Lower lobe of right lung (tissue), 2 donors: ENCODE measurements at places on chromosomes 2 and 18. TPM values are rescaled to one million over a fixed set of nuclear protein-coding genes. Genes with fewer than 3 reads are reported as not detected.

TEKT4 gene
- total RNA-seq, result 3.4 TPM

PPP4R1 gene
- 114 TPM for total RNA-seq

IGFBP2 gene
- total RNA-seq, result 37.7 TPM

ZNF397 gene
- 33.1 TPM for total RNA-seq

CCDC93 gene
- total RNA-seq, result 47.3 TPM

IGFBP5 gene
- 145 TPM for total RNA-seq

MOGAT1 gene
- total RNA-seq, result 3.2 TPM

CAD gene
- total RNA-seq, result 28.8 TPM

TRAK2 gene
- 66.5 TPM for total RNA-seq

MC4R gene
- total RNA-seq, result 0.35 TPM

AQP12B gene
- total RNA-seq, result not detected

SNTG2 gene
- 1.4 TPM for total RNA-seq

NEU4 gene
- total RNA-seq, result not detected

MATN3 gene
- total RNA-seq, result 8.1 TPM

DNA sequence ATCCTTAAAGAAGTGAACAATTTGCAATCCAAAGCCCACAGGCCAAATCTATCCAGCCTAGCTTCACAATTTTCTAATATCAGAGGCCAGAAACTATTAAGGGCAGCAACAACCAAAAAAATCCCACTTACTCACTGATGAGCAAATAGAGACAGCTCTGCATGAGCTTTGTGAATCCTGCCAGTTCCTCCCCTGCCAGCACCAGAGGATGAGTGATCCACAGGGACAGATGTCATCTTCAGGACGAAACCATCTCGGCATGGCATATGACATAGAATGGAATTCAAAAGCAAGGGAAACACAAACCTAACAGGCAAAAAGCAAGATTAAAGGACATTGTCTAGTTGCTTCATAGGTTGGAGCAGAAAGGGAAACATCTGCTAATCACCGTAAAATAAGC is 2.2 kb upstream of the DSC2 start:
- H3K4me3 ChIP-seq, result no peak overlapping the region
- no peaks in the 10 kb centered on the region for H3K4me1 ChIP-seq
- no peak overlapping the region for H3K27ac ChIP-seq
- no peak for DNase-seq

DNA sequence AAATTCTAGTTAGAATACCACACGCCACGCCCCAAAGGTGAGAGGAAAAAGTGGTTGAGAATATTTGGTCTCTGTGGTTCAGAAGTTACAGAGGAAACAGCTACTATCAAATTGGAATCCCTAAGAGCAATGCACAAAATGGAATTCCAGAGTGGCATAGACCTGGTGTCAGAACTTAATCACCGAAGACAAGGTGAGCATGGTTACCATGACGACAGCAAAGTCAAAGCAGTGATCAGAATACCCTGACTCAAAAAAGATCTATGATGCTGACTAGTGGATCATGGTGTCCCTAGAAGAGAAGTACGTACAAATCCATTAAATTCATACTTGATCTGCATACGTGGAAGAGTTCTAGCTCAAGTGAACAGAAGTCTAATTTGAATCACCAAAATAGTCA is 14.5 kb downstream of the LRRTM4 start:
- H3K4me3 ChIP-seq, result no peak overlapping the region
- no peak overlapping the region for H3K27ac ChIP-seq
- H3K36me3 ChIP-seq, result no peaks in the 10 kb centered on the region

DNA sequence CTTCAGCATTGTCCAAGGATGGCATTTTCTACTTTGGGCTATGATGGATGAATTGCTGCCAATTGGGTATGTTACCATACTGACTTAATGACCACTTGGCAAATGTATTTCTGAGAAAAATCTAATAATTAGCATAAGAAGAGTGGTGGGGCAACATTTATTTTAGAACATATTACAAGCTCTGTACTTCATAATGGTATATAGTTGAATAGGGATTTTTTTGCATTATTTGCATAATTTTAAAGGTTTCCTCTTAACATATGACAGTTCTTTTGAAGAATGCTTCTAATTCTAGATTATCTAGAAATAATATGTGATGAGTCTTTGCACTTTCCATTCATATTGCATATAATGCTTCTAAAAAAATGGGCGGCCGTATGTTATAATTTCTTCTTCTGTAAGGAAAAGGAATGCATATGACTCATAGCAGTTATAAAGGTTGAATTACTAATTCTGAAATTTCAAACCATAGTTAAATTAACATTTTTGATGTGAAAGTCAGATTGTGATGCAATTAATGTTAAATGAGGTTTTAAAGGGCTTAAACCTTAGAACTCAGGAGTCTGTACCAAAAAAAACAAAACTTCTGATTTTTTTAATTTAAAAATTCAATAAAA is 1652.3 kb upstream of the SLC39A10 start:
- H3K4me3 ChIP-seq, result no peak overlapping the region
- no peak overlapping the region for H3K27ac ChIP-seq
- H3K27me3 ChIP-seq, result no peaks in the 10 kb centered on the region
- no peak for DNase-seq

- no peaks in the 10 kb centered on the region for H3K36me3 ChIP-seq
- DNase-seq, result no peak
- H3K4me3 ChIP-seq, result no peak overlapping the region
- H3K27me3 ChIP-seq, result no peaks in the 10 kb centered on the region
- no peaks in the 10 kb centered on the region for H3K4me1 ChIP-seq
Measured at GRCh38 chr2:171598713-171599319, 76.5 kb downstream of the CYBRD1 start.

DNA sequence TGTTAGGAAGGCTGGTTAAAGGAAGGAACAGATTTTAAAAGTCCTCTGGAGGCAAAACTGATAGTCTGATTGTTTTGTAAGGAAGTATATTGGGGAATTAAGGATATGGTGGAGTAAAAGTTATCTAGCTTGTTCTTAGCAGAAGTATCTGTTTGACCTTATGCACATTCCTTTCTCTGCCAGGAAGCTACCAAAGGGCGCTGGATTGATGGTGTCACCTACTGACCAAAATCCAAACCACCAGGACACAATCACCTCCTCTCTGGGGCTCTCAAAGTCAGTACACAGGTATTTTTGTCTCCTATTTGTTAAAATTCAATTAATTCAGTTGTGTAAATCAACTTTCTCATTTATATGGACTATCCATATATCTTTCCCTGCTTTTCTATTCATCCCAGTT is 484.5 kb downstream of the NUP35 start:
- no peaks in the 10 kb centered on the region for H3K36me3 ChIP-seq
- no peak for DNase-seq

GRCh38 chr2:129876541-129876940 is 102.9 kb upstream of the RAB6C start:
- H3K36me3 ChIP-seq, result no peaks in the 10 kb centered on the region
- no peak for DNase-seq
- no peaks in the 10 kb centered on the region for H3K27me3 ChIP-seq

- no peaks in the 10 kb centered on the region for H3K36me3 ChIP-seq
- peaks cover 5% of the 10 kb centered on the region for H3K27me3 ChIP-seq
- no peak overlapping the region for H3K27ac ChIP-seq
- DNase-seq, result no peak
- peaks cover 12% of the 10 kb centered on the region for H3K4me1 ChIP-seq
Measured at GRCh38 chr2:224444021-224444420, 42.1 kb upstream of the FAM124B start.

DNA sequence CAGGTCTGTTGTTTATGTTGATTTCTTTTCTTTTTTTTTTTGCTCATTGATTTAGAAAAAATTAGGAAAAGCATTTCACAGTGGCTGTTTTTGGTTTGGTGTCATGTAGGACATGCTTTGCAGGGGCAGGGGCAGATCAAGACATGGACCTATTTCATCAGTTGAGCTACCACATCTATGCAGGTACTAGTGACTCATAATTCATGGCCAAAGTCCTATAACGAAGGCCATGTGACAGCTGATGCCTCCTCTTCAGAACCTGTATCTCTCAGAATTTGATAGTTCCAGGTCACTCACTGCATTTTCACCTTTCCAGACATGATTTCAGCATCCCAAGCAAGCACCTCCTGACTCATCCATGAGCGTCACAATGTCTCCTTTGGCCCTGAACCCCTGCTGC is 195.8 kb downstream of the ALK start:
- no peaks in the 10 kb centered on the region for H3K36me3 ChIP-seq
- H3K27me3 ChIP-seq, result no peaks in the 10 kb centered on the region
- H3K27ac ChIP-seq, result no peak overlapping the region
- H3K4me3 ChIP-seq, result no peak overlapping the region

DNA sequence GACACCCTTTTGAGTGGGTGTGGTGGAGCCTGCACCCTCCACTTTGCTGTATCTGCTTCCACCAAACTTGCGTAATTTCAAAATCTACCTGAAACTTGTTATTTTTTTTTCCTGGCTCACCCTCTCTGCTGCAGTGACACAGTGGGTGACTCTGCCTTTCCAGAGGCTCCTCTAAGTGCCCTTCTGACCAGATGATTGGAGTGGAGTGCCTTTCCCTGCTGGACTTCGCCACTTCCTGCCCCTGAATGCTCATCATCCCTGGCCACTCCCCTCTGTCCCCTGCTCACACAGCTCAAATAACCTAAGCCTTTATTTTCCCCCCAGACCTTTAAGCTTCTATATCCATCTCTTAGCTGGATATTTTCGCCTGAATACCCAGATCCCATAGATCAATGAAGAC is 777.5 kb upstream of the ID2 start:
- DNase-seq, result no peak
- no peaks in the 10 kb centered on the region for H3K4me1 ChIP-seq
- no peaks in the 10 kb centered on the region for H3K27me3 ChIP-seq
- H3K36me3 ChIP-seq, result no peaks in the 10 kb centered on the region
- no peak overlapping the region for H3K27ac ChIP-seq

- no peak overlapping the region for H3K27ac ChIP-seq
- no peak for DNase-seq
- H3K4me1 ChIP-seq, result peaks cover 39% of the 10 kb centered on the region
- H3K4me3 ChIP-seq, result no peak overlapping the region
- no peaks in the 10 kb centered on the region for H3K27me3 ChIP-seq
- H3K36me3 ChIP-seq, result peaks cover 42% of the 10 kb centered on the region
Measured at GRCh38 chr2:207763303-207763917, 6.3 kb downstream of the FZD5 start.

- DNase-seq, result no peak
- no peaks in the 10 kb centered on the region for H3K36me3 ChIP-seq
- no peaks in the 10 kb centered on the region for H3K27me3 ChIP-seq
- H3K4me3 ChIP-seq, result no peak overlapping the region
- H3K27ac ChIP-seq, result no peak overlapping the region
Measured at GRCh38 chr2:63104482-63104881, 53.9 kb downstream of the OTX1 start.

DNA sequence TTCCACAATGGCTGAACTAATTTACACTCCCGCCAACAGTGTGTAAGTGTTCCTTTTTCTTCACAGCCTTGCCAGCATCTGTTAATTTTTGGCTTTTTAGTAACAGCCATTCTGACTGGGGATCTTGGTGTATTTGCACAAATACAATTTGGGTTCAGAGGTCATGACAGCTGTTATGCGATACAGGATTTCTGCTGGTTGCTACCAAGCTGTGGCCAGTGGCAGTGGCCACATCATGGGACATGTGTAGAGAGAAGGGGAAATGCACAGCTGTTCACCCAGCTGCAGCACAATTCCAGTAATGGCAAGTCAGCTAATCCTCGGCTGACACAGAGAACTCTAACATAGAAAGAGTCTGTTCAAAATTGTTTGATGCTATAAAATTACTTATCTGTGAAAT is 21.0 kb upstream of the SELENOI start:
- no peak overlapping the region for H3K4me3 ChIP-seq
- no peak for DNase-seq
- H3K27ac ChIP-seq, result no peak overlapping the region
- peaks cover 3% of the 10 kb centered on the region for H3K4me1 ChIP-seq
- H3K36me3 ChIP-seq, result no peaks in the 10 kb centered on the region
- H3K27me3 ChIP-seq, result no peaks in the 10 kb centered on the region

GRCh38 chr2:235046589-235046988 is 94.8 kb downstream of the SH3BP4 start:
- H3K27ac ChIP-seq, result no peak overlapping the region
- H3K36me3 ChIP-seq, result peaks cover 22% of the 10 kb centered on the region
- H3K4me1 ChIP-seq, result peaks cover 39% of the 10 kb centered on the region
- DNase-seq, result no peak

DNA sequence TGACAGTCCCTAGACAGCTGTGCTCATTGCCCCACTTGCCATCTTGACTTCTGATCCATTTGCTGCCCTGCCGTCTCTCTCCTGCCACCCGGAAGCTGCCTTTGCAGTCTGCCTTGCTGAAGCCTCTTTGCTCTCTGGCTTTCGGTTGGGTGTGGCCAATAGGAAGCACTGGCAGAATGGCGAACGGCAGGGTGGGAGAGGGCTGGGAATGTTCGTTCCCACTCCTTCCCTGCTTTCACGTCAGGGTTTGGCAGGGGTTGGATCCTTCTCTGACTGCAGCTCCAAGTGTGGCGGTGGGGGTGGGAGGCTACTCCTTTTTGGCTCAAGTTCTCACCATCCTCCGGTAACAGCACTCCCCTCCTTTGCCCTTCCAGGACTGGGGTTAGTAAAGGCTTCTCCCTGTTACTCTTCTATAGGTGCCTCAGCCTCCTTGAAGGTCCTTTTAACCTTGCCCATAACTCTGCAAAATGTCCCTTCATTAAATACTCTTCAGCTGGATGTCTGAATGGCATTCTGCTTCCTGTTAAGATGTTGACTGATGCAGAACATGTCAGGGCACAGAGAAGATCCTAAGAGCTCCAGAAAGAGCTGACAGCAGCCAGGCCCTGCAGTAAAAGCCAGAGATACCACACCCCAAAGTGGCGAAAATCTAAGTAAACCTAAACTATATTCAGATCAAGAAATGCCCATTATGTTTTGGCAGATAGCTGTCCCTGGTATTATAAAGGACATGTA is 299.7 kb downstream of the CDCA7 start:
- H3K4me3 ChIP-seq, result no peak overlapping the region
- H3K27ac ChIP-seq, result no peak overlapping the region
- H3K27me3 ChIP-seq, result no peaks in the 10 kb centered on the region
- no peaks in the 10 kb centered on the region for H3K36me3 ChIP-seq
- H3K4me1 ChIP-seq, result no peaks in the 10 kb centered on the region

DNA sequence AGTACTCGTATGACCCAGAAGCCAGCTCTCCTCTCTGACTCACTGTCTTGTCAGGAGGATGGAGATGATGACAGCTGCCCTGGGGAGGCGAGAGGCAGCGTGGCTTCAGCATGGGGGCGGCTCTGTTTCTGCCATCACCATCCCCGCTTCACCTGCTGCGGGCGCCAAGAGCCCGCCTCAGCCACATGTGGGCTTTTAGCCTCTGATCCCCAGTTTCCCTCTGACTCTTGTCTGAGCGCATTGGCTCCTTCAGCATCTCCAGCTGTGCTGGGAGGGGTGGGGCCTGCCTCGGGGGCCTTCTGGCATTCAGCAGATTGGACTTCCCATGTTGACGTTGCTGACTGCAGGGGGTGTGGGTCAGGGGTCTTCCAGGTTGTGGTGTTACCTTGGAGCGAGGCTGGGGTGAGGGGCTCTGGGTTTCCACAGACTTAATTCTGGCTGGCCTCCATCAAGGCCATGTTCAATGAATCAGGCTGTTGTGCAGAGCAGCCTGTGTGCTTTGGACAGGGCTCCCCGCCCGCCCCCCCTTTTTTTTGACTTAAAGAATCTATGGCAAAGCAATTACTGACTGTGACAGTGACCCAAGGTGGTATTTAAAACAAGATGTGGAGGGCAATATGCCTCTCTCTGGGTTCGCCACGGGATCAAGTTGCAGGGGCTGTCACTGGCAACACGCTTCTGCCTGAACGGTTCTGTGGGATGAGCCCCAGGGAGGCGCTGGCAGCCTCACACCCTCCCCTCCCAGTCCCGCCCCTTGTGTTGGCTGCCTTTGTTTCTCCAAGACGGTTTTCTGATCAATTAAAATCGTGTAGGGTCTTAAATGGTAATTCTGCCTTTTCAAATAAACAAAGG is 228.3 kb downstream of the LDLRAD4 start:
- no peak for DNase-seq
- peaks cover 18% of the 10 kb centered on the region for H3K4me1 ChIP-seq
- H3K27me3 ChIP-seq, result no peaks in the 10 kb centered on the region
- no peak overlapping the region for H3K27ac ChIP-seq
- peak overlapping the region; percentile 14 for H3K4me3 ChIP-seq
